ENCODE measurements at places on chromosomes 5 and 9.

- no peak for DNase-seq
Observed at GRCh38 chr5:65749956-65750355, 28.0 kb downstream of the NLN start.

- no peak for DNase-seq
Observed at GRCh38 chr9:21812415-21812814, 10.0 kb downstream of the MTAP start.

GRCh38 chr5:145942201-145942600 is 5.8 kb downstream of the SH3RF2 start:
- DNase-seq, result peak; percentile 9

- no peak for DNase-seq
Observed at GRCh38 chr9:127776195-127776923, 2.1 kb downstream of the SH2D3C start.

Measured in NCI-H345 (cell line).